Suppressor macrophage (primary cell): ENCODE measurements at places on chromosomes 5 and 9.

DNA sequence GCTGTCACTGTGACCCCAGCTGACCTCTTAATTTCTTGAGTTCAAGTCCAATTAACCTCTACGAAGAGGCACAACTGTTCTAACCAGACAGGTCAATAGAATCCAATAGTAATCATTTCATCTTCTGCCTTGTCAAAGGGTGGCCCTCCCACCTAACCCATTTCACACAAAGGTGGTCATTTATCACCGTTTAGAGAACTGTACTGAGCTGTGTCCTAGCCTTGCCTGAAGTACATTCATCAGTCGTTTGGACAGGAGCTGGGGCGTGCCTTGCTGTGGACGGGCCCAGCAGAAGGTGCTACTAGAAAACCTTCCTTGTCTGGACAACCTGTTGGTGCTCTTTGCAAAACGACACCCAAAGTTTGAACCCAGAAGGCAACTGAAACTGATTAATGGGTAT lies 605.4 kb downstream of the ISL1 start:
- no peak for DNase-seq

DNA sequence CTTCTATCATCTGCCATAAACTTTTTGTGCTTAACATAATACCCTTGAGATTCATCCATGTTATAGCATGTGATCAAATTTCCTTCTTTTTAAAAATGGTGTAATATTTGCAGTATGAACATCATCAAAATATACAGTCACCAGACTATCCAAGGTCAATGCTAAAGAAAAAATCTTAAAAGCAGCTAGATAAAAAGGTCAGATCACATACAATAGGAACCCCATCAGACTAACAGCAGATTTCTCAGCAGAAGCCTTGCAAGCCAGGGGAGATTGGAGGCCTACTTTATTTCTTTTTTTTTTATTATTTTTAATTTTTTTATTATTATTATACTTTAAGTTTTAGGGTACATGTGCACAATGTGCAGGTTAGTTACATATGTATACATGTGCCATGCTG lies 37.2 kb downstream of the FAM170A start:
- DNase-seq: no peak

- DNase-seq: peak; percentile 41
Observed at GRCh38 chr9:9998491-9999287, 614.1 kb downstream of the PTPRD start.

GRCh38 chr5:169268019-169268418 lies 32.9 kb downstream of the SLIT3 start:
- no peak for DNase-seq

- DNase-seq: no peak
Observed at GRCh38 chr9:133113949-133114885, 6.8 kb downstream of the RALGDS start.

DNA sequence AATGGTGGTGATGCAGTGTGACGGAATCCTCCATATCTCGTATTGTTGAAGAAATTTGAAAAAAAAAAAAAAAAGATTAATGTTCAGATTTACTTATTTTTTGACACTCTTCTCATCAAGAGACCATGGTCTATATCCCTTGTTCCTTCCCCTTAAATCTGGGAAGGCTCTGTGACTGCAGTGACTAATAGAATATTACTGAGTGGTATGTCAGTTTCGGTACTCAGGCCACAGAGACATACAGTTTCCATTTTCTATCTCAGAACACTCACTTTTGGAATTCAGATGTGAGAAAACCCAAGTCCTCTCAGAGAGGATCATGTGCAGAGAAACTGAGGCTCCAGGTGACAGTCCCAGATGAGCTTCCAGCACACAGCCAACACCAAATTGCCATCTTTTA lies 1193.5 kb downstream of the DTWD2 start:
- DNase-seq: no peak

DNA sequence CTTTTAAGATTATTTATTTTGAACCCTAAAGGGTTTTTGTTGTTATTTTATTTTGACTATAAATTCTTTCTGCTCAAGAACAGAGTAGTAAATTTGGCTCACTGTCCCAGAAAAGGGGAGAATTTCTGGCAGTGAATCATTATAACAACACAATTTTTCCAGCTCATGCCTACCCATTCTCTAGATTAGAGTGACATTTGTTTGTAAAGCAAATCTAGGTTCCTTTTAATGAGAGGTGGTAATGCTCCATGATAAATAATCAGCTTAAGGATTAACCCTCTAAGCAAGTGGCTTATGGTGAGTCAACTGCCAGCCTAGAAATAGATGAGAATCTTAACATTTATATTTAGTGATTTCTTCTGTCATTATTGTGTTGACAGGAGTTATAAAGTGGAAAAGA lies 409.2 kb downstream of the NFIB start:
- DNase-seq: no peak

DNA sequence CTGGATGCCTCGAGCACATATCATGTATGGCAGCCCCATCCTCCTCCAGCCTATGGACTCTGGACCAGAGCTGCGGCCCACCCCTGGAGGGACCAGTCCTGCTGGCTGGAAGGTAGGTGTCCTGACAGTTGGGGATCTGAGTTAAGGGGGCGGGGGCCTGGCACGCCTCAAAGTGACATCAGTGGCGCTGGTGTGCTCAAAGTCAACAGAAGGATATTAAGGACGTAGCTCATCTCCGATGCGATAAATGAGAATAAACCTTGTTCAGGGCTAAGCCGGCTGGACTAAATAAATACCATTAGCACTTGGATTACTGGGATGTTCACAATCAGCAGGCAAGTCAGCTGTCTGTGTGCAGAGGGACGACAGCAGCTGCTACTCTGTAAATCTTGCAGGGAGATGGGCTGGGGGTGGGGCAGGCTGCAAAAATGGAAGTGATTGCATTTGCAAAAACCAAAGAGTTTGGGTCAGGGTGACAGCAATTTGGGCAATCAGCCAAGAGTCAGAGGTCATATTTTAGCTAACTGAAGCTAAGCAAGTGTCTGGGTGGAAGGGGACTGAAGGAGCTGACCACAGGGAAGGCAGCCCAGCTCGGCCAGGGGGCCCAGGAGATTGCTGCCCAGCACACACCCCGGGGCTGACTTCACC lies 80.0 kb upstream of the LRRTM2 start:
- peak; percentile 60 for DNase-seq
